ENCODE measurements at places on chromosomes 5 and 9.

GRCh38 chr9:33721674-33722358 lies 73.5 kb upstream of the PRSS3 start:
- peak; percentile 54 for DNase-seq

GRCh38 chr5:5483880-5484598 lies 61.6 kb downstream of the ICE1 start:
- DNase-seq: no peak

DNA sequence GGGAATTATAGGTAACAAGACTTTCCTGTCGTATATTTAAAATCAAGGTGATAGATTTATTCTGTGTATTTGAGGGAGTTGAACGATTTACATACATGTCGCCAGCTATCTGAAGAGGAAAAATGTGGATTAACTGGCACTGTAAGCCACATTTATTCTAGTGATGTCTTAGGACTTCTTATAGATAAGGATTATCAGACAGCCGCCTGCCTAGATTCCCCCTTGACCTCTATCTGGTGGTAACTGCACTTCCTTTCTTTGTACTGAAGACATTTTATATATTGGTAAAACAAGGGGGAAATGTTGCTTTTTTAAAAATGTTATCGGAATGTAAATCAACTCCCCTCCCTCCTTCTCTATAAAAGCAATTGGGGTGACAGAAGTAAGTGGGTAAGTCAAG lies 39.3 kb upstream of the F2RL2 start:
- no peak for DNase-seq

DNA sequence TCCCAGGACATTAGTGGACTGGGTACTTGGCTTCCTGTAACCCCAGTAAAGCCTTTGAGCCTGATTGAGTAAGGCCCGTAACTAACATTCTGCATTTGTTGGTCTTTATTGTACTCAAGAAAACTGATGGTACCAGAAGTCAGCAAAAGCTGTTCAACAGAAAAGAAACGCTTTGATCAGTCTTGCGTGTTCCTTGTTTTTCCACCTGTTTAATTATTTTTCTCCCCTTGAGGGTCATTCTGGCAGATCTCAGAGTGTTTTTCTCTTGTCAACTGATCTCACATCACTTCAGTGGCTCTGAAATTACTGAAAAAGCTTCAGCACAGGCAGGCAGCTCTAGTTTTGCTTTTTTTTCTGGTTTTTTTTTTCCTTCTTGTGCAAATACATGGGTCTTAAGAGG lies 6.1 kb upstream of the TMEM268 start:
- DNase-seq: no peak

Data from breast epithelium (tissue), 4 donors.